Progenitor cell of endocrine pancreas (in vitro differentiated cells): ENCODE measurements at places on chromosomes 7 and 10.

DNA sequence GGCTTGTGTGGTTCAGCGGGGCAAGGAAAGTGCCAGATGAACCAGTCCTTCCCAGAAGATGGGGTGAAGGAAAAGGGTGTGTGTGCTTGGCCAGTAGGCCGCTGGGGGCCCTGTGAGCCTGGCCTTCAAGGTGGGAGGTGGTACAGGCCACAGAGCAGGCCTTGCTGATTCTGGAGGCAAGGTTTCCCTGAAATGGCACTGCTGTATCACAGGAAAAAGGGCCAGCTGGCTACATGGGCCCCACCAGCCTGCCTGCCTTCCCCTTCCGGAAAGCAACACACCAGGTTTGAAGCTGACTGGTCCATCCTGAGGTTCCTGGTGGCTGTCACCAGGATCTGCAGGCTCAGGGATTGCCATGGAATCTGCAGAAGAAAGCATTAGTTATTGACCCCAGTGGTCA lies 12.5 kb downstream of the MMRN2 start:
- no peak for DNase-seq

GRCh38 chr7:38929460-38930171 lies 20.6 kb upstream of the VPS41 start:
- no peak for DNase-seq

- no peak for DNase-seq
Observed at GRCh38 chr10:116748041-116748440, 5.7 kb upstream of the HSPA12A start.

- no peak for DNase-seq
Observed at GRCh38 chr10:112883360-112884178, 66.5 kb upstream of the TCF7L2 start.

DNA sequence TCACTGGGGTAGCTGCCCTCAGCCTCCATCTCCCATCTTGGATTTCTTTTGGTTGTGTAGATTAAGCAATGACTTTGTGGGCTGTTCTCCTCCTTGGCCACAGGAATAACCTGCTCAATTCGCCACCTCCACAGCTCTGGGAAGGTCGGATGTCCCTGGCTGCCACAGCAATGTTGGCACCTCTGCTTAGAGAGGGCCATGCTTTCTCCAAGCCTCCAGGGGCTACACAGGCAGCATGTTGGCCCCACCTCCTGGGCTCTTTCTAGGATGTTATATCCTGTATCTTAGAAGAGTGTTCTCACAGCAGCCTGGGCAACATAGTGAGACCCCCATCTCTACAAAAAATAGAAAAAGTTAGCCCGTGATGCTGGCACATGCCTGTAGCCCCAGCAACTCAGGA lies 35.4 kb upstream of the FXYD4 start:
- DNase-seq = no peak
